Activated CD8-positive, alpha-beta T cell treated with anti-CD3 and anti-CD28 coated beads, Interleukin-2, amount 10 ng/mL, durations not matched to agents 7 days and 5 days (primary cell): ENCODE measurements at places on chromosomes 16 and 17. TPM values are rescaled to one million over a fixed set of nuclear protein-coding genes. Genes with fewer than 3 reads are reported as not detected.

The EFCAB13 gene
- total RNA-seq, result 4.6 TPM

The TAX1BP3 gene
- 16.1 TPM for total RNA-seq

The HP gene
- total RNA-seq, result not detected

The CCL16 gene
- not detected for total RNA-seq

The HS3ST6 gene
- total RNA-seq, result not detected

The CD300LF gene
- not detected for total RNA-seq

The MT4 gene
- total RNA-seq, result not detected

- H3K36me3 ChIP-seq, result no peaks in the 10 kb centered on the region
- H3K4me1 ChIP-seq, result no peaks in the 10 kb centered on the region
- DNase-seq, result peak; percentile 23
- no peak overlapping the region for H3K4me3 ChIP-seq
- peaks cover 9% of the 10 kb centered on the region for H3K27me3 ChIP-seq
Observed at GRCh38 chr17:50603340-50603739, 31.3 kb upstream of the ABCC3 start.

DNA sequence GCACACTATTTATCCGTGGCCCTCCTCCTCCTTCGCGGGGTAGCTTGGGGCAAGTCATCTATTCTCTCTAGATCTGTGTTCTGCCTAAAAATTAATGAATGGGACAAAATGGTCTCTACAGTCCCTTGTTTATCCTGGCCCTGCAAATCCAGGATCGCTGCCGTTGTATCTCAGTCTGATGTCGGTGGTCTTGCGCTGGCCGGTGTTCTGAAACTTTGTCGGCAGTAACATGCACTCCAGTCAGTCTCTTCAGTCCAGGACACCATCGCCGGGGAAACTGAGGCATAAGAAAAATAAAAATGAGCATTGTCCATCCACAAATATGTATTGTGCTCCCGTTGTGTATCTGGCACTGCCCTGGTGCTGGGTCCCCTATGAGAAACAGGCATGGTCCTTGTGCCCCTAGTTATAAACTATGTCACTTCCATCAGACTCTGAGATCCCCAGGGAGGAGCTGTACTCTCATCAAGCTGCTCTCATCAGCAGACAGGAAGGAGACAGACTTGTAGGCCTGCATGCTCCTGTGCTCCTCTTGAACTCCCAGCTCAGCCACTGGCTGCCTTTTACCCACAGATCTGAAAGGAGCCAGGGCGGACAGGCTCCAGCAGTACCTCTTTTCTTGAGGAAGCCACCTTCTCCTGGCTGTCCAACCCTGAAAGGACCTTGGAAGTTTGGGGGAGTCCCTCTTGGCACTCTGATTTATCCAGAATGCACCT is 13.7 kb upstream of the CA4 start:
- peaks cover 27% of the 10 kb centered on the region for H3K4me1 ChIP-seq
- H3K27me3 ChIP-seq, result peaks cover 42% of the 10 kb centered on the region
- DNase-seq, result no peak
- H3K36me3 ChIP-seq, result peaks cover 12% of the 10 kb centered on the region
- peak overlapping the region; percentile 94 for H3K4me3 ChIP-seq

- no peak overlapping the region for H3K4me3 ChIP-seq
- no peaks in the 10 kb centered on the region for H3K4me1 ChIP-seq
- DNase-seq, result no peak
- H3K27me3 ChIP-seq, result peaks cover 4% of the 10 kb centered on the region
- H3K27ac ChIP-seq, result no peak overlapping the region
- no peaks in the 10 kb centered on the region for H3K36me3 ChIP-seq
Observed at GRCh38 chr16:89084814-89085612, 8.6 kb upstream of the ACSF3 start.

DNA sequence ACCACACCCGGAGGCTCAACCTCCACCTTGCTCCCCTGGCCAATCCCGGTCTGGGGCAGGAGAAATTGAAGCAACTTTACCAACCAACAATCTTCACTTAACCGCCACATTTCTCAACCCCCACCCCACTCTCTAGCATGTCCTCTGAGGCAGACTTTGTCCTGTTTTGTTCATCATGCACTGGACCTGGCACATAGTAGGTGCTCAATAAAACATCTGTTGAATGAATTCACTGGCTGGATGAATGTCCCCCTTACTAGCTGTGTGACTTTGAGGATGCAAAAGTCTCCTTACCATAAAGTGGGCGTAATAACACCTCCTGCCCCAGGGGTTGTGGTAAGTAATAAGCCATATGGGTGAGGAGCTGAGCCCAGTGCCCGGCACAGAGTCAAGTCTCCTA is 5.8 kb downstream of the SPPL2C start:
- H3K4me3 ChIP-seq, result no peak overlapping the region
- no peak overlapping the region for H3K27ac ChIP-seq
- H3K4me1 ChIP-seq, result peaks cover 9% of the 10 kb centered on the region
- H3K36me3 ChIP-seq, result no peaks in the 10 kb centered on the region

DNA sequence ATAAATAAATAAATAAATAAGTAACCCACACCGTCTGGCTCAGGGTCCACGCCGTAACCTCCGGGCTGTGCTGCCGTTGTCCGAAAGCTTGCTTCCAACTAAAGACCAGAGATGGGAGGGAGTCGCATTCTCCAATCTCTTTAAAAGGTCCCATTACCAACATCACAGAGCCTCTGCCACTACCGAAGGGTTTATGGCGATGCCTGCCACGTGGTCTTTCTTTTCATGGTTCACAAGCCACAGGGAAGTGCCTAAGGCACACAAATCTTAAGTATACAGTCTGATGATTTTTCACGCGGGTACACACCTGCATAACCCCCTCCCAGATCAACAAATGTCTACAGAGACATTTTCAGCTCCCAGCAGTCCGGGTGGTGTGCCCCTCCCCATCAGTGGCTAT is 1.4 kb downstream of the COTL1 start:
- peaks cover 53% of the 10 kb centered on the region for H3K36me3 ChIP-seq
- H3K27me3 ChIP-seq, result peaks cover 6% of the 10 kb centered on the region
- peak overlapping the region; percentile 98 for H3K4me3 ChIP-seq
- peak overlapping the region; percentile 88 for H3K27ac ChIP-seq
- peaks cover 63% of the 10 kb centered on the region for H3K4me1 ChIP-seq

- H3K27ac ChIP-seq, result no peak overlapping the region
- H3K4me3 ChIP-seq, result no peak overlapping the region
- no peaks in the 10 kb centered on the region for H3K36me3 ChIP-seq
- peaks cover 64% of the 10 kb centered on the region for H3K27me3 ChIP-seq
Observed at GRCh38 chr17:72590382-72590781, 469.6 kb downstream of the SOX9 start.

DNA sequence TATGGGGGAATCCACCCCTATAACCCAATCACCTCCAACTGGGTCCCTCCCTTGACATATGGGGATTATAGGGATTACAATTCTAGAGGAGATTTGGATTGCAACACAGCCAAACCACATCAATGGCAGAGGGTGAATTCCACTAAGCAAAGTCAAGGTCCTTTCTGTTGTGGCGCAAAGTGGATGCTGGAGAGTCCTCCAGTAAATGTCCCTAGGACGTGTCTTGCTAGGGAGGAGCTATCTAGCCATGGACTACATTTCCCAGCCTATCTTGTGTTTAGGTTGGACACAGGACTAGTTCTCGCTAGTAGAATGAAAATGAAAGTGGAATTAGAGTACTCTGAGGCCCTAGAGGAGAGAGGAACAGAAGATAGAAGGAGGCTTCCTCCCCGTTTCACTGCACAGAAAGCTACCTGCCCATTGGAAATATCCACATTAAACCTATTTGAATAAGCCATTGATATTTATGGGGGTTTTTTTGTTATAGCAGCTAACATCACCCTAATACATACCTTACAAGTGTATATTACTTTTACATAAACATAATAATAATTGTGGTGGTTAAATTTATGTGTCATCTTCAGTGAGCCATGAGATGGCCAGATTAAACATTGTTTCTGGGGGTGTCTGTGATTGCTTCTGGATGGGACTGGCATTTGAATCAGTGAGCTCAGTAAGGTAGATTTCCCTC is 56.7 kb upstream of the ERCC4 start:
- no peak overlapping the region for H3K27ac ChIP-seq
- no peaks in the 10 kb centered on the region for H3K36me3 ChIP-seq
- no peak overlapping the region for H3K4me3 ChIP-seq
- no peaks in the 10 kb centered on the region for H3K4me1 ChIP-seq
- peaks cover 6% of the 10 kb centered on the region for H3K27me3 ChIP-seq

- H3K27ac ChIP-seq, result no peak overlapping the region
- no peaks in the 10 kb centered on the region for H3K4me1 ChIP-seq
- no peak overlapping the region for H3K4me3 ChIP-seq
Observed at GRCh38 chr17:45794840-45795239, 10.7 kb downstream of the CRHR1 start.

DNA sequence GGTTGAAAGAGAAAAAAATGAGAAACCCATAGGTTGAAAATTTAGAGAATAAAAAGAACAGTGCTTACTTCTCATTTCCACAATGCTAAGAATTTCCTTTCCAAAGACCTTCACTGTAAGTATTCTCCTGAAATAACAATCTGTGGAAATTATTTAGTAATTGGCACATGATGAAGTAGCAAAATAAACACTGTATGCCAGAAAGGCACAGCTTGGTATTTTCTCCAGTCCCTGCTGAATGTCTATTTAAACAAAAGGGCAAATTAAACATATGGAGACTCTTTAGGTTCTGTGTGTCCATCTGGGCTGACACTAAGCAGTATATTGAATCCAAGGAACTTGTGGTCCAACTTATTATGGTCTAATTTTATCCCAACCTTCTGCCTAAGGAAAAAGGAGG is 46.1 kb downstream of the CHCT1 start:
- H3K27me3 ChIP-seq, result no peaks in the 10 kb centered on the region
- peaks cover 6% of the 10 kb centered on the region for H3K4me1 ChIP-seq
- no peak overlapping the region for H3K27ac ChIP-seq
- peaks cover 45% of the 10 kb centered on the region for H3K36me3 ChIP-seq

GRCh38 chr16:51565184-51565583 is 414.1 kb upstream of the SALL1 start:
- H3K4me1 ChIP-seq, result no peaks in the 10 kb centered on the region
- H3K27me3 ChIP-seq, result no peaks in the 10 kb centered on the region
- DNase-seq, result no peak
- H3K4me3 ChIP-seq, result no peak overlapping the region

DNA sequence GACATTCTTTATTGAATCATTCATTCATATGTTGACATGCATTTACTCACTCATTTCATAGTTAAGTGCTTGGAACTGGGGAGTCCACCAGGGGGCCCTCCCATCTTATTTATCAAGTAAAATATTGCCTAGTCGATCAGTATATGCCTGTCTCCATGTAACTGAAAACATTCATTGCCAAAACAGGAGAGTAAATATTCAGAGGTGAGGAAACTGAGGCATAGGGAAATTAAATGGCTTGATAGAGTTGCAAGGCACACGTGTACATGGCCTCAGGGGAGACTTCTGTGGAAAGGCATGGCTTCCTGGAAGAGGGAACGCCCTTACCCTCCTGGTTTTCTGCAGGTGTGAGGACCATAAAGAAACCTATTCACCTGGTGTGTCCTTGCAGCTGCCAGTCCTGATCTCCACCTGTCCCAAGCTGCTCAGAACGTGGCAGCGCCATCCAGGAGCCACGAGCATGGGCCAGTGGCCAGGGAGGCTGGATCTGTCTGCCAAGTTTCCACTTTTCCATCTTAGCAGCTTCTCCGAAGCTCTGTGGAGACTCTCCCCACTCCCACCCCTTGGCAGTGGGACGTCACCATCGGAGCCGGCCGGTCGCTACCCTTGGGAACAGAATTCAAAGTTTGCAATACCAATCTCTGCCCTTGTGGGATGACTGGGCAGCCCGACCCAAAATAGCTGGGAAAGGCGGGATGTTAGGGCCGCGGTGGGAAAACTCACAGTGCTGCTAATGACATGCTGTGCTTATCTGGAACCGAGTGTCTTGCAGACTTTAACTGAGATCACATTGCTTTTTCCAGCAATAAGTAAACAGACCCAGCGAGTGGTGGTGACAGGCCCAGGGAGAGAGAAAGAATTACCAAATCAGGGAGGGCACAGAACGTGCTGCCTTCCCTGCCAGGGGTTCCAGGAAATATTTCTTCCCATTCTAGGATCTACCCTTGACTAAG is 4.1 kb upstream of the C1QTNF1 start:
- no peaks in the 10 kb centered on the region for H3K36me3 ChIP-seq
- H3K27ac ChIP-seq, result no peak overlapping the region
- H3K27me3 ChIP-seq, result peaks cover 27% of the 10 kb centered on the region
- DNase-seq, result peak; percentile 72
- no peak overlapping the region for H3K4me3 ChIP-seq
- H3K4me1 ChIP-seq, result peaks cover 7% of the 10 kb centered on the region

GRCh38 chr17:82344175-82344907 is 10.8 kb upstream of the SECTM1 start:
- peaks cover 6% of the 10 kb centered on the region for H3K4me1 ChIP-seq
- no peak for DNase-seq
- H3K27me3 ChIP-seq, result peaks cover 5% of the 10 kb centered on the region

DNA sequence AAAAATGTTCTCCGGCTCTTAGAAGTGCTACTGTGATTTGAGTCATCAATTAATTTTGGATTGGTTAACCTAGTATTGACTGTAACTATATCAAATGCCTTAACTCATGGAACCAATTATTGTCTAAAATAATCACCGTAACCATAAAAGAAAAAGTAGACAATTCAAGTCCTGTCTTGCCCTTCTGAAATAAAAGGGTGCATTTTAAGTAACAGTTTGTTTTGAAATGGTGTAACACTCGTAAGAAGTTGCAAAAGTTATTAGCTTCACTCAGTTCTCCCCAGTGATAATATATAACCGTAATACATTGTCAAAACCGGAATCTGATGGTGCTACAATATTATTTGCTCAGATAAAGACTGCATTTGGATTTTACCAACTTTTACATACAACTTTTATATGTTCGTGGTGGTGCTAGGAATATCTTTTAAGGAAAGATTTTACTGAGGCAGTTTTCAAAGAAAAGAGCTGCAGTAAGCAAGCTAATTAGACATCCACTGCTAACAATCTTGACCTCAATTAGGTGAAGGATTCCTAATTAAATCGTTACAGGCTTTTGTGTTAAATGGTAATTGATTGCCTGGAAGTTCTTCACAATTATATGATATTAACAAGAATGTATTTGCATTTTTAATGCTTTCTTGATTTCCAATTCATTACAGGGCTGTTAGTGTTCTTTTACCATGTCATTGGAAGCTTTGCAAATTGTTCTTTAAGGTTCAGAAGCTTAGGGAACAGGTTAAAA is 413.1 kb upstream of the MON1B start:
- H3K4me1 ChIP-seq, result no peaks in the 10 kb centered on the region
- H3K27me3 ChIP-seq, result no peaks in the 10 kb centered on the region
- H3K27ac ChIP-seq, result no peak overlapping the region
- H3K36me3 ChIP-seq, result no peaks in the 10 kb centered on the region

DNA sequence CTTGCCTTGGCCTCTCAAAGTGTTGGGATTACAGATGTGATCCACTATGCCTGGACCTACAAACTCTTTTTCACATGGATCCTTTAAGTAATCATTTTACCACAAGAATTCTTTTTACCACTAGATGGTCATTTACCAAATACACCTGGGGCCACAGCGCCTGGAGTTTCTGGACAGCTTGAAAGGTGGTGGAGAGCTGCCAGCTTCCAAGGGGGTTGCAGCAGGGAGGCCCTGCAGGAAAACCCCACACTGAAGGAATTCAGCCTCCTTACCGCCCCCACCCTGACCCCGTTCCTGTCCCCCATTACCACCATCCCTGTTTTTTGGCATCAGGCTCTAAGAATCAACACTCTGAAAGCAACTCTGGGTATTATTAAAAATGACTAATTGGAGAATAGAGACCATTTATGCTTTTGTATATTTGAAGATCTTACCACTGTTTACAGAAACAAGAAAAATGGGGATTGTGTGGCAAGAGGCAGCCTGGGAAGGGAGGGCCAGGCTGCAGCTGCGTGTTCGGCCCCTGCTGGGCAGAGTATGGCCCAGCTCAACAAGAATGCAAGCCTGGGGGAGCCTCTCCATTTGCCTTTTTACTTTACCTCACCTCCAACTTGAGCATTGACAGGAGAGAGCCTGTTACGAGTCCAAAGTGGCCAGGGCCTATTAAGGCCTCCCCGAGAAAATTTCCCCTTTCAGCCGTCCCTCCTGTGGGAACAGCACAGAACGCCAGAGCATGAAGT is 209.9 kb downstream of the ZFHX3 start:
- peaks cover 17% of the 10 kb centered on the region for H3K27me3 ChIP-seq
- peaks cover 35% of the 10 kb centered on the region for H3K4me1 ChIP-seq
- no peaks in the 10 kb centered on the region for H3K36me3 ChIP-seq
- no peak for DNase-seq
